ENCODE measurements at places on chromosomes 12 and 14.

DNA sequence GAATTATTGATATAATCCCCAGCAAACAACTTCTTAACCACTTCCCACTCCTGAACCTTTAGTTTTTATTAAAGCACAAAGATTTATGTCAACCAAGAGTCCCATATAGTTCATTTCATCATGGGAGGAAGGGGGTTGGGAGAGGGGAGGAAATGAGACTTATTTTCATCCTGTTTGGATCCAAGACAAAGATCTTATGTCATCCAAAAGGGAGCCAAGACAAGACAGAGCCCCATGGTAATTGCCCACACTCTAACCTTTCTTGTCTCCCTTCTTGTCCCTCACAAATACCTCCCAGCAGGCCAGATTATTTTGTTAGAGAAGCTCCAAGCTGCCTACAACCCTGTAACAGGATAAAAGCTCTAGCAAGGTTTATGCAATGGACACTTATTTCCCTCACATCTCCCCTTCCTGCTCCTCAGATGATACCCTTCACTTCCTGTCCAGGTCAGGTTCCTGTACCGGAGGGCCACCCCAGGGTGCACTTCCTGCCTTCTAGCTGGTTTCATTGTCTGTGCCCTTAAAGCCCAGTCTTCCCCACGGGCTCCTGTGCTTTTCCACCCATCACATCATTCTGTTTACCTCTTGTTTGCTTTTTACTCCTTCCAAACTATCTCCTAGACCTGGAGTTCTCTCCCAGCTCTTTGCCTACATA, 123.7 kb upstream of the MDM1 start:
- no peak for DNase-seq

GRCh38 chr12:95956557-95957145, 13.5 kb downstream of the AMDHD1 start:
- DNase-seq, result no peak

DNA sequence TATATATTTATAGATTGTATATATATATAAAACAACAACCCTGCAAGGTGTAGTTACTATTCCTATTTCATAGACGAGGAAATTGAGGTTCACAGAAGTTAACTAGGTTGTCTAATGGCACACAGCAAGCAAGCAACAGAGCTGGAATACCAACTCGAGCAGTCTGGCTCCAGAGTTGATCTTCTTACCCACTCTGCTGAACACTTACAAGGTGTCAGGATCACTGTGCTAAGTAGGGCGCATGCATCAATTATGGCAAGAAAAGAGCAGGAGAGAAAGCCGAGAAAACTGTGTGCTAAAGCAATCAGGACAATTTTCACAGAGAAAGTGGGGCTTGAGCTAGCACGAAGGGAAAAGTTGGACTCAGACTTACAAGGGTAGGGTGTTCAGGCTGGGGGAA, 15.9 kb upstream of the ARMH4 start:
- DNase-seq, result no peak

- DNase-seq, result no peak
Measured at GRCh38 chr14:65910108-65910786, 497.7 kb downstream of the FUT8 start.

DNA sequence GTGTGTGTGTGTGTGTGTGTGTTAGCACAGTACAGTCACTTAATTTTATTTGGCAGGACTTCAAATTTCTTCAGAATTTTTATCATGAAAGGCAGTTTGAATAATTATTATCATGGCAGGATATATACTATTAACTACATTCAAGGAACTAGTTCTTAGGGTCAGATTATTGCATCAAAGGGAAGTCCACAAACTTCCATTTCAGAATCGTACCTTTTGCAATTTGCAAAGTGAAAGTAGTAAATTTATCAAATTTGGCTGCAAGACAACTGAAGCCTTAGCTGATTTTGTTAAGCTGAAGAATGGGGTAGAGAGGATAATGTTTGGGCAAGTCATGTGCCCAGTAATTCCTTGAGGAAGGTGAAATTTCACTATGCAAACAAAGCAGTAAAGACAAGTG, 68.2 kb downstream of the PLEKHG7 start:
- DNase-seq, result no peak

- DNase-seq, result no peak
Measured at GRCh38 chr12:43329375-43329774, 222.6 kb downstream of the ADAMTS20 start.

GRCh38 chr12:40963751-40964150, 224.4 kb upstream of the PDZRN4 start:
- DNase-seq, result no peak

DNA sequence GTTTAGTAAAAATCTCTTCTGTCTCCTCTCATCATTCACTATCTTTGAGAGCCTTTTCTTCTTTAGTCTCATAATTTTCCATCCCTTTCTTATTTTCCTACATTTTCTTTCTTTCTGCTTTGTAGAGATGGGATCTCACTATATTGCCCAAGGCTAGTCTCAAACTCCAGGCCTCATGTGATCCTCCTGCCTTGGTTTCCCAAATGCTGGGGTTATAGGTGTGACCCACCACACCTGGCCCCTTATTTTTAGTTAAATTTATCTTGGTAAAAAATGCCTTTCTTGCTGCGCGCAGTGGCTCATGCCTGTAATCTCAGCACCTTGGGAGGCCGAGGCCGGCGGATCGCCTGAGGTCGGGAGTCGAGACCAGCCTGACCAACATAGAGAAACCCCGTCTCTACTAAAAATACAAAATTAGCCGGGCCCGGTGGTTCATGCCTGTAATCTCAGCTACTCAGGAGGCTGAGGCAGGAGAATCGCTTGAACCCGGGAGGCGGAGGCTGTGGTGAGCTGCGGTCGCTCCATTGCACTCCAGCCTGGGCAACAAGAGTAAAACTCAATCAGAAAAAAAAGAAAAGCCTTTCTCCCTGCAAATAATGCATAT, 996 bp downstream of the SLC2A3 start:
- no peak for DNase-seq

DNA sequence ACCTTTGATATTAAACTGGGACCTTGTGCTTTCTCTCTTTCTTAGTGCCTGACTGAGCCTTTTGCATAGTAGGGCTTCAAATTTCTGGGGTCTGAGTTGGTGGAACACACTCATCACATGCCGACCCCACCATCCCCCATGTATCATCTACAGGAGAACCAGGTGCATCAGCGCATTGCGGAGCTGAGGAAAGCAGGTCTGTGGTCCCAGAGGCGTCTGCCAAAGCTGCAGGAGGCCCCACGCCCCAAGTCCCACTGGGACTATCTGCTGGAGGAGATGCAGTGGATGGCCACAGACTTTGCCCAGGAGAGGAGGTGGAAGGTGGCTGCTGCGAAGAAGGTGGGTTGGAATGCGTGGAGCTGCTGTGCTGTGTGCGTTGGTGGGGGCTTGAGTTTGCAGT, 37.8 kb downstream of the EP400 start:
- no peak for DNase-seq

- DNase-seq, result no peak
Measured at GRCh38 chr14:93299866-93300265, 33.0 kb downstream of the BTBD7 start.

DNA sequence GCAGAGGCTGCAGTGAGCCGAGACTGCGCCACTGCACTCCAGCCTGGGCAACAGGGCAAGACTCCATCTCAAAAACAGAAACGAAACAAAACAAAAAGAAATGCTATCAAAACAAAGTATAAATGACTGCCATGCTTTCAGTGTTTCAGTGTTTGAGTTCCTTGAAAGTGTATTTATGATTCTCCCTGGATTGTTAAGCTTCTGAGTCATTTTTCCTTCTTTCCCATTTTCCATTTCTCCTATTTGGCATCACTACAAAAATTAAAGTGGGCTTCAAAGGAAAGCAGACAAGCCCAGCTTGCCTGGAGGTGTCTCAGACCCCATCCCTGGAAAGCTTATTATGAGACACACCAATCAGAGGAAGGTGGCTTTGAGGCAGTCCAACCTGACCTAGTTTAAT, 35.1 kb downstream of the NIN start:
- DNase-seq, result no peak

- DNase-seq, result no peak
Measured at GRCh38 chr12:41940571-41940970, 204.1 kb downstream of the GXYLT1 start.

GRCh38 chr12:10959804-10960203, 20.7 kb upstream of the TAS2R14 start:
- no peak for DNase-seq

- no peak for DNase-seq
Measured at GRCh38 chr12:25107920-25108319, 87.0 kb downstream of the DNAI7 start.

DNA sequence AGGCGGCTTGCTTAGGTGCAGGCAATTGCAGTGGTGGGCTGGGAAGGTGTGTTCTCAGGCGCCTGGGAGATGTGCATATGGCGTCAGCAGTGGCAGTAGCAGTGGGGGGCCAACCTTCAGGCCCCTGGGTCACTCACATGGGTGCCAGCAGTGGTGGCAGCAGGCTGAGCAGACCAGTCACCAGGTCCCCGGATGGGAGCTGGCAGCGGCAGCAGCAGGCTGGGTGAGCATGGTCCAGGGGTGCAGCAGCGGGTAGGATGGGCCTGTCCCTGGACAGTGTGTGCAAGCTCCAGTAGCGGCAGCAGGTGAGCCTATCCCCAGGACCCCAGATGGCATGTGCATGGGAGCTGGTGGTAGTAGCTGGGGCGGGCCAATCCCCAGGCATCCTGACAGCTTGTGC, 108.5 kb upstream of the TMEM260 start:
- DNase-seq, result no peak

GRCh38 chr12:1634590-1635191, 5.7 kb downstream of the WNT5B start:
- peak; percentile 82 for DNase-seq

- no peak for DNase-seq
Measured at GRCh38 chr14:56358851-56359614, 220.6 kb upstream of the TMEM260 start.
